Posterior cingulate gyrus (tissue), 11 donors: ENCODE measurements at places on chromosomes 5 and 9.
A peak's percentile ranks its signal among the peaks of the same experiment; 100 is the strongest.

DNA sequence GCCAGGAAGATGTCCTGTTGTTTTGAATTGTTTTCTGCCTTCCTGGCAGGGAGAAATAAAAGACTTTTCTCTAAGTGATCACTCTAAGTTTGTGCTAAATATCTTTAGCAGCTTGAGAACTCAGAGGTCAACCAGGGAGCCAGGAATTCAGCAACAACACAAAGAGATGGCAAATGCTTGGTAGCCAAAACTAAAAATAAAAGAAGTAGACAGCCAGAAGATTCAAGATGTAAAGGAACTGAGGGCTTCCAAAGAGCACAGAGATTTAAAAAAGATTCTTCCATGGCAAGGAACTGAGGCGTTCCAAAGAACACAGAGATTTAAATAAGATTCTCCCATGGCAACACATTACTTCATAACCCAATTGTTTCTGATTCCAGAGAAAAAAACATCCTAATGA lies 9.6 kb downstream of the DNAH5 start:
- DNase-seq: no peak

DNA sequence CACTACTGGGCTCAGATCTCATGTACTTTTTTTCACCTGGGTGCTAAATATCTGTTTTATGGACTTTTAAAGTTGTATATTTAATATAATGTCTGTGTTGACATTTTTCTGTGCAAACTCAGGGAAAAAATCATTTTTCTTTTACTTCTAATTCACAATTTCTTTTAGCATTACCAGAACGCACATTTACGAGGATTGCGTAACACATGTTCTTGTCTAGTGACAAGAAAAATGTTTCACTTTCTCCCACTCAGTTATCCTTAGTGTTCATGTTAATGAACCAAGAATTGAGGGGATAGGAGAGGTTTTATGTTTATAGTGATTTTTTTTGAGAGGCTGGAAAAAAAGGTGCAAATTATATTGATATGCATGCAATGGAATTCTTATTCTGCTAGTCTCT lies 86.3 kb upstream of the PJA2 start:
- DNase-seq: no peak

- DNase-seq: no peak
These were observed 109.3 kb downstream of the DAPK1 start for GRCh38 chr9:87606841-87607521.

GRCh38 chr5:131282235-131282634 lies 18.4 kb downstream of the CDC42SE2 start:
- no peak for DNase-seq

GRCh38 chr5:128965011-128965637 lies at the start of gene SLC27A6:
Gene SLC27A6 (plus strand): TSS chr5:128965488. CDS start chr5:128966138, 650 bp downstream.
- DNase-seq: peak; percentile 63

GRCh38 chr9:36949466-36949865 lies 84.6 kb downstream of the PAX5 start:
- DNase-seq: no peak

- no peak for DNase-seq
These were observed 728.2 kb downstream of the BRINP1 start for GRCh38 chr9:118640836-118641560.

DNA sequence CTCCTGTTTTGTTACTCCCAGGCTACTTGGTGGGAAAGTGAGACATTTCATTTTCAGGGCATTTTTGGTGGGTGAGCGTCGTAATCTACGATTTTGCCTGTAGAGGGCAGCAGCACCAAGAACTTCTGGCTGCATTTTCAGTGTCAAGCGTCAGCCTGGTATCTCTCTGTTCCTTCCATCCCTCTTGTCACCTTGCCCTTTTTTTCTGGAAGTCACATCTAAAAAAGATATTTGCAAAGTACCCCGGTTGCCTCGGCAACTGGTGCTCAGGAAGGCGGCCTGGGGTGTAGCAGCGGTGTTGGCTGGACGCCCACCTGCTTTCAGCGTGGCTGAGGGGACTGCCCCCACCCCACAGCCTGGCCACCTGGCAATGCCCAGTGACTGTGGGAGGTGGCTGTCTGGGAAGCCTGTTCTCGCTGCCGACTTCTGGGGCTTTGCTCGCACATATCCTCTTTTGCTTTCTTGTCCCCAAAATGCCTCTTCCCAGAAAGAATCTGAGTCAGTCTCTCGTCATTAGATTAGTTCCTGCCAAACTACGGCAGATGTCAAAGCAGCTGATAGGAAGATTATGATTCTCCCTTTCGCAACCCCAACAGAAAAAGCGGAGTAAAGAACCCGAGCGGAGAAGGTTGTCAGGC lies 84.5 kb downstream of the ACER2 start:
- DNase-seq: peak; percentile 63

DNA sequence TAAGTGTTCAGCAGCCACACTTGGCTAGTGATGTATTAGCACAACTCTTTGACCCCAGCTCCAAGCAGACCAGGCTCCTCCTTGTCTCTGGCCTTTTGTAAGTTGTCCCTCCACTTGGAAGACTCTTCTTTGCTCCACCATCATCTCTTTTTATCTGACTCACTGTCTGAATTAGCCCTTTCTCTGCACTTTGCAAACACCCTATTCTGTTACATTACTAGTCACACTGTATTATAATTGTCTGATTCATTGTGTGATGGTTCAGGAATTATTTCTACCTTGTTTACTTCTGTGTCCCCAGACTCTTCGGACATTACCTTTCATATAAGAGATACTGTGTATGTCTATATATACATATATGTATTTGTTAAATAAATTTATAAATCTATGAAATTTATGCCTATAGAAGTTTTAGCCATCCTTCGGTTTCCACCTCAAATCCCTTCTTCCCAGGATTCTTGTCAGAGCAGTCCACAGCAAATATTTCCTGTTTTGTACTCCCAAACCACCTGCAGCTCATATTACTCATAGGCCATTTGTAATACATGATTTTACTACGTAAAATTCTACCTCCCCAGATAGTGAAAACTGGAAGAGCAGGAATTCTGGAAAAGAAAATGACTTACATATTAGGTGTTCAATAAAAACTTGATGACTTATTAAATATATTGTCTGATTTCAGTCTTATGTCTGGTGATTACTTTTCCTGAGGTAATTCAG lies 69.0 kb downstream of the MTAP start:
- no peak for DNase-seq

- DNase-seq: no peak
These were observed 129.2 kb downstream of the LIFR start for GRCh38 chr5:38426986-38427950.

GRCh38 chr9:134365791-134366222 lies 39.6 kb downstream of the RXRA start:
- DNase-seq: no peak

- no peak for DNase-seq
These were observed 81.2 kb downstream of the ALDH1A1 start for GRCh38 chr9:72871685-72872084.

GRCh38 chr9:121225240-121225639 lies 23.6 kb upstream of the RAB14 start:
- no peak for DNase-seq

GRCh38 chr9:35712762-35713400 lies 19.1 kb downstream of the TLN1 start:
- no peak for DNase-seq

GRCh38 chr5:158126442-158127405 lies 267.8 kb upstream of the CLINT1 start:
- no peak for DNase-seq

GRCh38 chr9:95970317-95970716 lies 94.8 kb downstream of the ERCC6L2 start:
- DNase-seq: no peak

DNA sequence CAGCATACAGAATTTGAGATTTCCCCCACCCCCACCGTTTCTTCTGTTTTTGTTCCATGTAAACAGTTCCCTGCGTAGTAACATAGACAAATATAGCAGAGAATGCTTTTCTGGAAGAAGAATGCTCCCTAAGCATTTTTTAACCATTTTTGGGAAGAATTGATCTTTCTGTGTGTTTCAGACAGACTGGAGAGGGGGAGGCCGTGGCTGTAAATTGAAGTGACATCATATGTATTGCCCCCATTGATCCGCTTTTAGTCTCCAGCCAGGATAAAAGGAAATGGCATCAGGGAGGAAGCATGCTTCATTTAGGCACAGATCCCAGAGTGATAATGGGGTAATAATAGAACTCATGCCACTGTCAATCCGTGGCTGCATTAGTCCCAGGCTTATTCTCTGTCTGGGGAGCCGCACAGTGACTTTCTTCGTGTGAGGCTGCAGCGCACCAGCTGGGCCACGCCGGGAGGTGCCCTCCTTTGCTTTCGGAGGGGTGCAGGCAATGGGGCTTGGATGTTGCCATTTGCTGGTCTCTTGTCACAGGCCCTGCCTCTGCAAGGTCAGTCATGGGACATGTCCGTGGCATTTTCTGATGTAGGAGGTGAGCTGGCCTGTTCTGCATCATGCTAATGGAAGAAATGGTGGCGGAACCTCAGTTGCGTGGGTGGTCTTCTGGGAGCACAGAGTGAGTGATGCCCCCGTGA lies 261.5 kb downstream of the FANCC start:
- no peak for DNase-seq

DNA sequence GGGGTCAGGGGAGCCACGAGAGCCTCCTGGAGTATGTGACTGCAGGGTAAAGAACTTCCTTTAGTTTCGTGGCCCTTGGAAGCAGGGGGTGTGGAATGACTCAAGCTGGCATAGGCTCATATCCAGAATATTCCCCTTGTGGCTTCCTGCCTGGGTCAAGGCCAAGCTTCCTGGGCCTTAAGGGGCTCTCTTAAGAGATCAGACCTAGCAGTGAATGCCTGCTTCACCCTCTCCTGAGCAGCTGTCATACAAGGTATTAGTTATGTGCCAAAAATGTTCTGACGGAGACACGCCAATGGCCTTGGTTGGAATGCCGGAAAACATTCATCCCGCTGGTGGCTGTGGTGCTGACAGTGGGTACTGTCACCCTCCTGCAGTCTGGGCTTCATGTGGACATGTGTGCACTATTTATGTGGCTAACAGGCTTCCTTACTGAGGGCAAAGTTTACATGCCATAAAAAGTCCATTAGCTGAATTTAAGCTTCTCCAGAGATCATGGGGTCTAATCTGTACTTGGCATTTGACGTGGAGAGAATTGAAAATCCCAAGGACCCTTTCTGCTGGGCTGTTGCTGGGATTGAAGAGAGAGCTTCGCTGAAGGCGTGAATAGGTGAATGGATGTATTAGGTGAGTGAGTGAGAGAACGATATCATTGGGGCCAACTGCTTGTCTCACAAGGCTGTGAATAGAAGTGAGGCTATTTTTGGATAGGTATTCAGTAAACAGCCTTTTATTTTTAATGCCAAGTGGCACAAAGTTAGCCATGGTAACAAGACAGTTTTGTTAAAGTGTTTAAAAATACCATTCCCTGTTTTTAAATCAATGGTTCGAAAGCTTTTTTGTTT lies 156.8 kb downstream of the MACROH2A1 start:
- no peak for DNase-seq

DNA sequence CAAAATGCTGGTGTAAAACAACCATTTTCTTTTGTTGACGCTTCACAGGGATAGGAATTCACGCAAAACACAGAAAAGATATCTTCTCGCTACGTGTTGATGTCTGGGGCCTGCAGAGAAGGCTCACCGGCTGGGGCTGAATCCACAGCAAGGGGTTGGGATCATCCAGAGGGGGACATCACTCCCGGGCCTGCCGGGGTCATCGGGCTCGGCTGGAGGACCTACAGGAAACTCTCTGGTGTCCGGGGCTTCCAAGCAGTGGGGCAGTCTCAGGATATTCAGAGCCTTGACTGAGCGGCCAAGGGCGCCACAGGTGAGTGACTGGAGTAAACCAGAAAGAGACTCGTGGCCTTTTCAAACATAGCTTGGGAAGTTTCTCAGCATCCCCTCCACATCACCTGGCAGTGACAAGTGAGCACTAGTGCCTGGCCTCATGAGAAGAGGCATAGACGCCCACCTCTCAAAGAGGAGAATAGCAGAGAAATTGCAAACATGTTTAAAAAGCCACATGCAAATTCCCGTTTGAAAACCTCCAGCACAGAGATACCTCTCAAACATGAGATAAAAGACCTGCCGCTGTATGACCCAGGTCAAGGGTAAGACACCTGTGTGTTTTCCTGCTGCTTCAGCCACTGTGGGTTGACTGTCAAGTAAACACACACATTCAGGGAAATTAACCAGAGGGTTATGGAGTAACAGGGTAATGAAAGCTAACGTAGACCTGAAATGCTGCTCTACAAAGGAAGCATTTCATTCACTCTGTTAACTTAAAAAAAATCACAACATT lies 50.8 kb upstream of the SIMC1 start:
- DNase-seq: no peak

DNA sequence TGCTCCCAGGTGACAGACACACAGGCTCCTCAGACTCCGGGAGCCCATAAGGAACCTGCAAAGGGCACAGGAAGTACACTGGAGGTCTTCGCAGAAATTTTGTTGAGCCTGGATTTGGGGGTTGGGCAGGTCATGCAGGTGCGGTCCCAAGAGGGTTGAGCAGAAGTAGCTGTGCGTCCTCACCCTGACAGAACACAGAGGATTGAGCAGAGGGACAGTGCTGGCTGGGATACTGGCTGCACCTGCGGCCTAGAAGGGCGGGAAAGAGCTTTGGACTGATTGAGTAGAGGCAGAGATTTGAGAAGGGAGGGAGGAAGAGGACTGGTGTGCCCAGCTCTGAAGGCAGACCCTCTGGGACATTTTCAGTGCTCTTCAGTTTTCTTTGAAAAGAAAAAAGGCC lies 65.4 kb downstream of the PTPDC1 start:
- DNase-seq: no peak

GRCh38 chr9:124427281-124427680 lies 12.0 kb upstream of the PSMB7 start:
- DNase-seq: no peak
